ENCODE measurements at places on chromosomes 2 and 18.

- DNase-seq, result no peak
- H3K36me3 ChIP-seq, result no peaks in the 10 kb centered on the region
- H3K27me3 ChIP-seq, result no peaks in the 10 kb centered on the region
These were observed 654.5 kb downstream of the RNF144A start for GRCh38 chr2:7571701-7572100.

DNA sequence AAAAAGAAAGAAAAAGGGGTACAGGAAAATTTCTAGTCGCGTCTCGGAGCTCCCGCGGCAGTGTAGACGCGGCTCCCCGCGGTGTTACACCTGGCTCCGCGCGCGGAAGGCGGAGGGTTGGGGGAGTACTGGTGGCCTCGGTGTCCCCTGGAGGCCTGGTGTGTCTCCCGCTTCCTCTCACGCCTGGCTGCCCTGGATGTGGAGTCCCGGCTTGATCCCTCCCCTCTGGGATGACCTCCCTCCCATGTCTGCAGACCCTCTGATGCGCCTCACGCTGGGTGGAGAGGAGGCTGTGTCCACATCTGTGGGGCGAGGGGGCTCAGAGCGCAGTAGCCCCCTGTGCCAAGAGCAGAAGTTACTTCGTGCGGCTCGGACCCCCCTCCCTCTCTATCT lies 1.2 kb downstream of the KIF5C start:
- no peak overlapping the region for H3K27ac ChIP-seq
- DNase-seq, result no peak
- peaks cover 53% of the 10 kb centered on the region for H3K27me3 ChIP-seq
- no peaks in the 10 kb centered on the region for H3K4me1 ChIP-seq
- peak overlapping the region; percentile 34 for H3K4me3 ChIP-seq
- H3K36me3 ChIP-seq, result no peaks in the 10 kb centered on the region

DNA sequence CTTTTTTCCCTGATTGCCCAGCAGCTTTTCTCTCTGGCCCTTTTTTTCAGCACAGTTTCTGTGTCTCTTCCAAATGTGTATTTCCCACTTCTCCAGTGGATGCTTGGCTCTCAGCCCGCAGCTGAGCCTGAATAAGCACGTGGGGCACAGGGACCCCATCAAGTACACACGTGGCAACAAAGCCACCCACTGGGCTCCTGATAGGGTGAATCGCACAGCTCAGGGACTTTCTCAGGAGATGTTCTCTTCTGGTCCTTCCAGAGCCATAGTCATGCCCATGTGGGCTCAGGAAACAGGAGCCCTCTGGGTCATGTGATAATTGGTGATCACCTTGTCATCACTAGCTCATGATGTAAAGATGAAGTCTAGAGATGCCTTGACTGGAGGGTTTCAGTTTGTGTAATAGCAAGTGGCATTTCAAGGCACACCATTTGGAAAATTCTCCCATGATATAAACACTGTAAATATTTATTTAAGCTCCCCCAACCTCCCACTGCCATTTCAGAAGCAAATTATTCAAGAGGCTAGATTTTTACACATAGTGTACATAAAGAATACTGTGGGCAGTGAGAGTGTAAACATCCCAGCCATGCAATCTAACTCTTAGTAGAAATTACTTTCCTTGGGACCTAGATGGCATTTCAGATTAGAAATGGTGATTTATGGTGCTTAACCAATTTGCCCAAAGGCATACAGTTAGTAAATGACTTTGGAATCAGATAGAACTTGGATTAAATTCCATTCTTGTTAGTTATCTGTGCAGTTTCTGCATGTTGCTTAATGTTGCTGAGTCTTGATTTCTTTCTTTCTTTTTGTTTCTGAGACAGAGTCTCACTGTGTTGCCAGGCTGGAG lies 597.5 kb downstream of the SLC4A3 start:
- H3K4me1 ChIP-seq, result no peaks in the 10 kb centered on the region
- H3K27ac ChIP-seq, result no peak overlapping the region
- no peak for DNase-seq

GRCh38 chr2:229270551-229271410 lies at the start of gene PID1:
Gene PID1 (minus strand): TSS chr2:229271287. CDS start chr2:229271043, 244 bp downstream.
- H3K27ac ChIP-seq, result peak within 1 kb of the TSS; percentile 77
- no peaks in the 10 kb centered on the region for H3K36me3 ChIP-seq
- H3K27me3 ChIP-seq, result no peaks in the 10 kb centered on the region
- no peak for DNase-seq
- no peaks in the 10 kb centered on the region for H3K4me1 ChIP-seq

DNA sequence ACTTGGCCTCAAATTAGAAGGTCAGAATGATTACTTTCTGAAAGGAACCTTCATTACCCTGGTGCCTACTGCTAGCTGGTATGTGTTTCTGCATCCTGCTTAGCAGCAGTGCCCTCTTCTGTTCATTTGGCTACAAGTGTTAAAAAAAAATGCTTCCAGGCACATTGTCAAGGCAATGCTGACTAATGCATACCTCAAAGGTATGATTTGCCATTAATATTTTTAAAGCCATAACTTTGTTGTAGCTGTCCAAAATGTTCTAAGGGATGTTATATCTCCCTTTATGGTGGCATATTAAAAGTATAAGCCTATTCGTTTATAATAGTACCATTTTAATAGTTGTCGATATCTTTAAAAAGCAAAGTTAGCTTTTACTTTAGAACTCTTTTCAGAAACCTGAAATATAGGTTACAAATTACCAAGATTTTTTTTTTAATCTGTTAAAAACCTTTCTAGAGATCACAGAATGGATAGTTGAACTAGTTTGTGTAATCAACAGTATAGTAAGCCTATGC lies 52.0 kb upstream of the FAM171B start:
- no peaks in the 10 kb centered on the region for H3K27me3 ChIP-seq
- peak; percentile 22 for DNase-seq
- no peak overlapping the region for H3K4me3 ChIP-seq

DNA sequence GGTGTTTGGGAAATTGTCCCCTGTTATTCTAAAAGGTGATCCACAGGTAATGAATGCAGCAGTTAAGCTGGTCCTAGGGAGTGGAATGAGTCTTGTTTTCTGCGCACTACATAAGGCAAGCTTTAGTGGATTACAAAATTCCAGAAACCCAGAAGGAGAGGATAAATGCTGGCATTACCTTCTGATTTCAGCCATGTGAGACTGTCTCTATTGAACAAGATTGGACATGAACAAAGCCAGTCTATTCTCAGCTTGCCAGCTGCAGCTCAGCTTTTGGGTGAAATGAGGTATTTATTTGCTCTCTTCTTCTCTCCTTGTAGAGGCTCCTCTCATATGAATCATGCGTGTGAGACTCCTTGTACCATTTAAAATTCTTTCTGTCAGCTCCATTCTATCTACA lies 944.9 kb downstream of the CNTNAP5 start:
- DNase-seq, result no peak
- H3K27ac ChIP-seq, result no peak overlapping the region
- H3K4me3 ChIP-seq, result no peak overlapping the region
- H3K27me3 ChIP-seq, result no peaks in the 10 kb centered on the region

GRCh38 chr18:7257426-7257740 lies 26.5 kb downstream of the LRRC30 start:
- peaks cover 41% of the 10 kb centered on the region for H3K4me1 ChIP-seq
- no peak for DNase-seq
- peak overlapping the region; percentile 81 for H3K27ac ChIP-seq
- H3K4me3 ChIP-seq, result no peak overlapping the region

DNA sequence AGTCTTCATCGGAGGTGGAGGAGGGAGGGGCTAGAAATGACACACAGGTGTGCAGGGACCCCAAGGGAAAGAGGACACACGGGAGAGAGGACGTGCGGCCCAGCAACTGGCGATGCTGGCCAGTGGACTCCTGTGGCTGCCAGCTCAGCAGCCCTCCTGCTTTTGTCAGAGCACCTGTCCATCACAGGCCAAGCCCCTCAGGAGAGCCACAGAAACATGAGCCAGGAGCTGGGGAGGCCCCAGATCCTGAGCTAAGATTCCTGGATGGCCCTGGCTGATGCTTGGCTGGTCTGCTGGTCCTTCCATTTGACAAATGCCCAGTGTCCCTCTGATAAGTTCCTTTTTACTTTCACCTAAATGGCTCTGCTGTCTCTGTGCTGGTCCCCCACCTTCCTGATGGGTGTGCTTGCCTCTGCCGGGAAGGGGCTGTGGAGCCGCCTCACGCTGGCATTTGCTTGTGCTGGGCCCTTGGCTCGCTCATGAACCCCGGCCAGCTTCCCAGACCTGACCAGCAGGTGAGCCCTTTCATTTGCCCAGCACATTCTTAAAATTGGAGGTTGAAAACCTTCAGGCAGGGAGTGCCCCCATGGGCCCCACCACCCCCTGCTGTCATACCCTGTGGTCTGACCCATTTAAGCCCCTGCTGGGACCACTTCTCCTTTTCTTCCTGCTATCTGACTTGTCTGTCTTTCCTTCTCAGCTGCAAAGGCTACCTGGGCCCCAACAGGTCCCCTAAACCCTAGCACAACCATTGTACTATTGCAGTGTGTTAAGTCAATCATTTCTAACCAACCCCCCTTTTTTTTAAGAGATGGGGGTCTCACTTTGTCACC lies 37.3 kb downstream of the CYP27C1 start:
- H3K4me3 ChIP-seq, result no peak overlapping the region
- no peak for DNase-seq
- H3K27me3 ChIP-seq, result no peaks in the 10 kb centered on the region
- H3K4me1 ChIP-seq, result no peaks in the 10 kb centered on the region

DNA sequence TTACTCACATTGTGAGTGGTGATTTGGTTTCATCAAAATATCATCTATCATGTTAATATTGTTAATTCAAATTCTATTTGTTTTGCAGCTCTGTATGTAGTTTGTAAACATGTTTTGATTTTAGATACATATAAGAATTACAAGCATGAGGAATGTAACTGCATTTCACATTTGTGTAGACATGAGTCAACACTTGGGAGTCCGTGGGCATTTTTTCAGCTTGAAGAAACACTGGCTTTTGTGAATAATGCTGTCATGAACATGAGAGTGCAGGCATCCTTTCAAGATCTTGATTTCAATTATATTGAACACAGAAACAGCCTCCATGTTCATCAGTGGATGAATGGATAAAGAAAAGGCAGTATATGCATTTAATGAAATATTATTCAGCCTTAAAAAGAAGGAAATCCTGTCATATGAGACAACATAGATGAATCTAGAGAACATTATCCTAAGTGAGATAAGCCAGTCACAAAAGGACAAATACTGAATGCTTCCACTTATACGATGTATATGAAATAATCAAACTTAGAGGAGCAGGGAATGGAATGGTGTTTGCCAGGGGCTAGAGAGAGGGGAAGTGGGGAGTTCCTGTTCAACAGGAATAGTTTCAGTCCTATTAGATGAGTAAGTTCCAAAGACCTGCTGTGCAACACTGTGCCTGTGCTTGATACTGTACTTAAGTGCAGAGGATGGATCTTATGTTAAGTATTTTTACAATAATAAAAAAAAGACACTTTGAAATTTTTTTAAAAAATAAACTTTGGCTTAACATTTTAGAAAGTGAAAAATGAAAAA lies 194.9 kb downstream of the LRATD1 start:
- no peak for DNase-seq
- no peak overlapping the region for H3K27ac ChIP-seq
- no peak overlapping the region for H3K4me3 ChIP-seq
- H3K36me3 ChIP-seq, result no peaks in the 10 kb centered on the region
- H3K27me3 ChIP-seq, result no peaks in the 10 kb centered on the region

- no peaks in the 10 kb centered on the region for H3K4me1 ChIP-seq
- H3K27ac ChIP-seq, result no peak overlapping the region
- H3K4me3 ChIP-seq, result no peak overlapping the region
- no peaks in the 10 kb centered on the region for H3K27me3 ChIP-seq
- H3K36me3 ChIP-seq, result no peaks in the 10 kb centered on the region
- DNase-seq, result no peak
These were observed 215.8 kb downstream of the ALK start for GRCh38 chr2:29705616-29706015.
